Effector memory CD4-positive, alpha-beta T cell (primary cell): ENCODE measurements at places on chromosomes 2 and 18.

GRCh38 chr2:46145017-46145416, 152.2 kb upstream of the EPAS1 start:
- no peak for DNase-seq

GRCh38 chr2:160336635-160337034, 136.6 kb upstream of the ITGB6 start:
- DNase-seq: no peak

DNA sequence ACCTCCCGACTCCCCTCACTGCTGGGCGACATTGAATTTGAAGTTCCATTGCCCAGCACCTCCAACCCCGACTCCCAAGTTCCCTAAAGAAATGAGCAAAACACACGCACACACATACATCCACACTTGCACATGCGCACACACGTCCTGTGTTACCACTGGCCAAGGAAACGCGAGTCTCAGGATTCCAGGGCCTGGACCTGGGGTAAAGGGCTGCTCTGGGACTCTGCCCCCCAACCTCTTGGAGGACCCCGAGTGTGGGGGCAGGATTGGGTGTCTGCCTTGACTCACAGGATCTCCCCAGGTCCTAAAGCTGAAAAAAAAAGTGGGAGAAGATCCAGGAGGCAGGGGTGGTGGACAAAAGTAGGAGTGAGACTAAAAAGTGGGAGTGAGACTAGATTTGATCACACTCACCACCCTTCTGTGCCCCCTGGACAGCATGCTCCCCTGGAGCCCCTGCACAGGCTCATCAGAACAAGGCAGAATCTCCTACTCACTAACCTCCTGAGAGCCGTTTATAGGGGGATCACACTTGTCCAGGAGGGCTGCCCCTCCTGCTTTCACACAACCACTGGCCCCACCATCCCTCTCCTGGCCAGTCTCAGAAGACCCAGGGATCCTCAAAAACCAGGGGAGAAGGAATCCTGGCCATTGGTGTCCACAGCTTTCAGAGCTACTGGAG, 202.2 kb downstream of the TNS1 start:
- no peak for DNase-seq

DNA sequence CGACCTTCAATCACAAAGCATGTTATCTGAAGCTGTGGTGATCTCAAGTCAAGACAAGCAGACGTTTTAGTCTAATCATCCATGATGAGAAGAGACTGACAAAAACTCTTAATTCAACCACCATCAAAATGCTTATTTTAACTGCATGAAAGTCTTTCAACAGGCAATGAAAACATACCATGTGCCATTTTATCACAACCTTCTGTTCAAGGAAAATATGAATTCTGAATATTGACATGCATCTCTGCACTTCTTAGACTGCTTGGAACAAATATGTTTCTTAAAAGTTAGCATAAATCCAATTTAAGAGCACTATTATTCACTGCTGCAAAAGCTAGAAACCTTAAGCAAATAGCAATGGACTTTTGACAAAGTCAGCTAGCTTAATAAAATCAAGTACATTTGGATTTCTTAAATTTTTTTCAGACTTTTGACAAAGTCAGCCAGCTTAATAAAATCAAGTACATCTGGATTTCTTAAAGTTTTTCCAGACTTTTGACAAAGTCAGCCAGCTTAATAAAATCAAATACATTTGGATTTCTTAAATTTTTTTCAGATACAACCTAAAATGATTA, 70.9 kb downstream of the OLA1 start:
- no peak for DNase-seq

- DNase-seq: no peak
Measured at GRCh38 chr2:67237288-67237687, 159.8 kb upstream of the ETAA1 start.

DNA sequence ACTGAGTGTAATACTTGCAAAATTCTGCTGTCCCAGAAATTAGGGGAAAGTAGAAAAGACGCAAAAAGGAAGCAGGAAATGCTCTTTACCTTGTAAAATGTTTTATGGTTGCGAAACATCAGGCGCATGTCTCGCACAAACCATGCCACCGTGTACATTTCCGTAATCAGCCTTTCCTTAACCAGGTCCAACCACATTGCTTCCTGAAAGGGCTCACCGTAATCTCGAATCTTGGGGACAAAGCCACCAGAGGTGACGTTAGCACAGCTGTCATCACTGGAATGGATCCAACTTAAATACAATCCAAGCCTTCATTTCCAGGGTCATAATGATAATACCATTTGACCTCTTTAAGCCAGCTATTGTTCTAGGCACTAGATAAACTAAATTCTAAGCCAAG, 49.3 kb downstream of the SP110 start:
- DNase-seq: peak; percentile 4

- DNase-seq: no peak
Measured at GRCh38 chr2:239253264-239253663, 147.6 kb downstream of the HDAC4 start.

- DNase-seq: no peak
Measured at GRCh38 chr2:160358046-160358445, 135.6 kb downstream of the RBMS1 start.

DNA sequence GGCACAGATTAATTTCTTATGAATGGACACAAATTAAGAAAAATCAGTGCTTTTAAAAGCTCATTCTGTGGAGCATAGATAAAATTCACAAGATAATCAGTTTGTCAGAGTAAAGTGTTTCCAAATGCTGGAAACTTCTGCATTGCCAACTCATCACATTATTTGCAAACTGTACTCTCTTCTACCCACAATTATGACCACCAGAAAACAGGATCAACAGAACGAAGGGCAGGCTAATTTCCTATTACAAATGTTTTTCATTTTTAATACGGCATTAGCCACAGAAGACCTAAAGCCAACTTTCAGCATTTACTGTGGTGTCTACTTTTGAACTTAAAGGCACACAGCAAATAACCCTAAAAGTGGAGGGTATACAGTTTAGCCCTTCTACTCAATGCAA, 6.0 kb downstream of the IRS1 start:
- DNase-seq: no peak

GRCh38 chr2:155842103-155842502, 490.4 kb downstream of the NR4A2 start:
- no peak for DNase-seq

DNA sequence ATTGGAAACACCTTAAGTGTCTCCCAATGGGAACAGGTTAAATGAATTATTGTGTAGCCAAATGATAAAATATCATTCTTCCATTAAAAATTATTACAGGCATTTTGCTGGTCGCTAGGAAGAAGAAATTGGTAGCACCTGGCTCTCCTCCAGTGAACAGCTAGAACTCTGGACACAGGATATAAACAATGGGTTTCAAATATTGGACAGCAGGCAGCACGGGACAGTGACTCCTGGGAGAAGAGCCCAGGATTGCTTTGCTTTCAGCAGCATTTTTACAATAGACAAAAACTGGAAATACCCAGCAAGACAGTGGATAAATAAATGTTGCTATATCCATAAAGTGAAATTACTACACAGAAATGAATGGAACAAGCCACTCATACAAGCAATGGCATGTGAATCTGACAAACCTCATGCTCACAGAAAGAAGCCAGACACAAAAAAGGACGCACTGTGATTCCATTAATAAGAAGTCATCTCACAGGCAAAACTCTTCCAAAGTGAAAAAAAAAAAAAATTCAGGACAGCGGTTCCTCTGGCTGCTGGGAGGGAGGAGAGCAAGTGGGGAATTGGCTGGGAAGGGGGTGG, 50.5 kb downstream of the LAMA1 start:
- no peak for DNase-seq

DNA sequence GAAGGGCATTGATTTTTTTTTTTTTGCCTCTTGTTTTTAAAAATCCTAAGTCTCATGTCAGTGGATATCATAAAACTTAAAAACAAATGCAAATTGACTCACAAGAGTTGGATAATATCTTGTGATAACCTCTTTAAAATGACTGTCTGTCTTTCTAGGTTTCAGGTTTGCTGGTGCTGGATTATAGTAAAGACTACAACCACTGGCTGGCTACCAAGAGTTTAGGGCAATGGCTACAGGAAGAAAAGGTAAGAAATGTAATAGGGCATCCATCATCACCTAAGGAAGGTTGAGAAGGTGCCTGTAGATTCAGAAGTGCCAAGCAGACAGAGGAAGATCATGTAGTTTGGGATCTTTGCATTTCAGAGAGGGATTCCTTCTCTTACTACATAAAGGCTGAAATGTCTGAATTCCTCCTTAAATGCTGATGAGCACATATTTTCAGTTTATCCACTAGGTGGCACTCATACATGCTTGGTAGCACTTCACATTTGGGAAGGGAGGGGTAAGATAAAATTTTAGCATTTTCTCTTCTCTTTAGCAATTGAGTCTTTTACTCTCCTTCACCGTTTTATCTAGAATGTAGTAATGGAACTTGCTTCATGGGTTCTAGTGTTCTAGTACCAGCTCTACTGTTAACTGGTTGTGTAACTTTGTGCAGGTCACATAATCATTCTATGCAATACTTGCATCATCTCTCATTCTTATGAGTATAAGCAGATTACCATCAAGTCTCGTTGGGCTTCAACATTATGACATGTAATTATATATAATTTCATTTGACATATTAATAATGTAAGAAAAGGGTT, 21.1 kb downstream of the CPS1 start:
- no peak for DNase-seq

GRCh38 chr2:239229545-239230279, 171.1 kb downstream of the HDAC4 start:
- DNase-seq: no peak

DNA sequence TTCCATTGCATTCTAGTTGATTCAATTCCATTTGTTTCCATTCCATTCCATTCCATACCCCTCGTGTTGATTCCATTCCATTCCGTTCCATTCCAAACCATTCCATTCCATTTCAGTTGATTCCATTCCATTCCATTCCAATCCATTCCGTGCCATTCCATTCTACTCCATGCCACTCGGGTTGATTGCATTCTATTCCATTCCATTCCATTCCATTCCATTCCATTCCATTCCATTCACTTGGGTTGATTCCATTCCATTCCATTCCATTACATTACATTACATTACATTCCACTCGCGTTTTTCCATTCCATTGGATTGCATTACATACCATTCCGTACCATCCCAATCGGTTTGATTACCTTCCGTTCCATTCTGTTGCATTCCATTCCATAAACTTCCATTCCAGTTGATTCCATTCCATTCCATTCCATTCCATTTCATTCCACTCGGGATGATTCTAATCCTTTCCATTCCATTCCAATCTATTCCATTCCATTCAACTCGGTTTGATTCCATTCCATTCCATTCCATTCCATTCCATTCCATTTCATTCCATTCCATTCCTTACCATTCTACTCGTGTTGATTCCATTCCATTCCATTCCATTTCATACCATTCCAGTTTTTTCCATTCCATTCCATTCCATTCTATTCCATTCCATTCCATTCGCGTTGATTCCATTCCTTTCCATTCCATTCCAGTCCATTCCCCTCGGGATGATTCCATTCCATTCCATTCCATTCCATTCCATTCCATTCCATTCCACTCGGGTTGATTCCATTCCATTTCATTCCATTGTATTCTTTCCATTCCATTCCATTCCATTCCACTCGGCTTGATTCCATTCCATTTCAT, 1140.4 kb downstream of the RPIA start:
- DNase-seq: no peak

GRCh38 chr2:26504002-26504401, 26.1 kb upstream of the OTOF start:
- DNase-seq: no peak

DNA sequence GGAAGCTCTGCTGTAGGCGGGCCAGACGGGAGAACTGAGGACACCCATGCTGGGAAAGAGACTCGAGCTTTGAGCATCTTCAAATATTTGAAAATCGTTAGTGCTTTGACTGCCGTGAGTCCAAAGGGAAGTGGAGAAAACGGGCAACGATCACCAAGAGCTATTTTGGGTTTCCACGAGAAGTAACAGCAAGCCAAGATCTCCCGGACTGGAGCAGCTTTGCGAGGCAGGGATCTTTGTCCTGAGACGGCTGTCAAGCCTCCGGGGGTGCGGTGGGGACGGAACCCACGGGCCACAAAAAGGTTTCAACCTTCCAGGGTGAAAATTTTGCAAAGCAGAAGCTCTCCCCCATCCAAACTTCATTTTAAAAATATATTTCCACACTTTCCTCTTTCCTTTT, 195.8 kb downstream of the NDUFA10 start:
- DNase-seq: no peak

GRCh38 chr2:166357068-166357949, 18.4 kb downstream of the SCN9A start:
- DNase-seq: no peak

- DNase-seq: no peak
Measured at GRCh38 chr18:76368271-76368670, 126.8 kb downstream of the ZNF516 start.

- peak; percentile 43 for DNase-seq
Measured at GRCh38 chr18:79962835-79963657, 1.4 kb upstream of the HSBP1L1 start.

- no peak for DNase-seq
Measured at GRCh38 chr2:167595839-167596471, 651.4 kb downstream of the STK39 start.

- no peak for DNase-seq
Measured at GRCh38 chr2:69171897-69172525, 159.0 kb downstream of the ANTXR1 start.

DNA sequence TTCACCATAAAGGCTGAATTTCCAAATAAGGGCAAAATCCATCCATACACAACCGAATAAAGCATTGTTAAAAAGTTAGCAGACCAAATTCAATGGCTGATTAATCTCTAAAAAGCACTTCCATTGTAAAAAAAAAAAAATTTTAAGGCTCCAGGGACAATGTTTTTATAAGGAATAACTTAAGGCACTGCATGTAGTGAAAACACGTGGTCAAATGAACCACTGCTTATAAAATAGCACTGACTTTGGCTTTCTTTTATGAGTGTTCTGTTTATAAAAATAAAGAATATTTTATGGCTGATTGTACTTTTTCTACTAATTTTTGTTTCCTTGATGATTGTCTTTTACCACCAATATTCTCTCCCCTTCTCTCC, 409.3 kb upstream of the KCNH7 start:
- no peak for DNase-seq

DNA sequence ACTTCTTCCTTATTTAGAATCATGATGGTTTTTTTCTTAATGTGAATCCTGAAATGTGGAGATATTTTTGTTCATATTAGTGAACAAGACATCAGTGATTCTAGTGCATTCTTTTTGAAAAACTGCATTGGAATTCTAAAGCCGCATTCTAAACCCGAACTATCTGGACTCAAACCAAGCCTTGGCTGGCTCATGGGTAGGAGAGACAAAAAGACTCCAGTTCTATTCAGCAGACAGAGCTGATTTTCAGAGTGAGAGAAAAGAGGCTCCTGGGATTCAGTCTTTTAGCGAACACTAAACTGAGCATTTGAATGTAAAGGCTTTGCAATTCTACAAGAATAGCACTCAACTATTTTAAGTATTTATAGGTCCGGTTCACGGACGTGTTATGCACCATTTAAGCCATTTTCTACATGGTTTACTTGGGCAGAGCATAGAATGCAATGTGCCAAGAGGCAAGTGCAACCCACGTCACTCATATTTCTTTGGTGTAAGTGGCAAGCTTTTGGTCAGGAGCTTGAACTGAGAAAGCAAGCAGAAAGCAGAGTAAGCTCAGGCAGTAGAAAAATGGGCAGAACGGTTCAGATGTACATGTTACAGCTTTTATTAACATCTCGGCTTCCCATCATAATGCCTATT, 227.3 kb upstream of the RAB12 start:
- DNase-seq: no peak
